ENCODE measurements at places on chromosomes 6 and 20.

DNA sequence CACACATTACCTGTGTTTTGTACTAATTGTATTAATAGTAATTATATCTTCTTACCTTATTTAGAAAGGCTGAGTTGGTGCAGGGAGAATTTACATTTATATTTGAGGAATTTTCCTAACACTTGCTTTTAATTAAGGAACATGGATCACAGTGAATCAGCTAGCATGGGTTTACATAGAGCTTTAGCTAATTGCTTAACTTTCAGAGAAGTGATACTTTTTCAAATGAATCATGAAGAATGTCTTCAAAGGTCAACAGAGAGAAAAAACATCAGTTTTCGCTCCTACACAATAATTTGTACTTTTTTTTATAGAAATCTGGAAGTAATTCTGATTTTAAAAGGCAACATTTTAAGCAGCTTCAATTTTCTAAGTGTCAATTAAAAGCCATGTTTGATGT, 195.0 kb upstream of the HEY2 start:
- no peak for DNase-seq

- DNase-seq, result peak; percentile 77
Observed at GRCh38 chr6:108587258-108588059, 26.7 kb downstream of the FOXO3 start.

DNA sequence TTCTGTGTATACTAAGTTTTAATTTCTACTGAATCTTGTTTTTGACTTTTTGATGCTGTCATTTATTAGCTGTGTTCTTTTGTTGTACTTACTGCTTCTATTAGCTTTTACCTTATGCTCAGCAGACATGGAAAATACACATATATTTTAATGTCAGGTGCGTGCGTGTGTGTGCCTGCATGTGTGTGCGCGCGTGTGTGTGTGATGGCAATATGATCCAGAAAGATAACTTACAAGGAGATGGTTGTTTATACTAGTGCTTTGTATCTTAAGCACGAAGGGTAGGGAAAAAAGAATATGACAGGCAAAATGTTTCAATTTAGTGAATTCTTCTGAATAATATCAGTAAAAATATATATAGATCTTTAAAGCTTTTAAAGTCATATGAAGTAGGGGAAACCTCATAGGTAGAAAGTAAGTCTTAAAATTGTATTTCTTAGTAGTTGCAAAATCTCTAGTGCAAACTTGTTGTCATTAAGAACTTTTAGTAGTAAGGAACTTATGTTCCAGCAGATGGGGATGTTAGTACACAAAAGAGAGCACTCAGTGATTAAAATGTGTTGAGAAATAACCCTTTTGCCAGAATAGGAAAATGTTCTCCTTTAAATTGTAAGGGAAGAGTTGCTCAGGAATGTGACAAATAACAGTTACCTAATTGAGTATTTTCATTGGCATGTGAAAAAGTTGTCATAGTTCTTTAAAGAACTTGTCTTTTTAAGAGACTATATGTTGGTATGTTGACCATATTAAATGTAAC, 13.2 kb downstream of the QKI start:
- DNase-seq, result no peak

GRCh38 chr6:55836945-55837344, 38.4 kb downstream of the BMP5 start:
- DNase-seq, result no peak

- no peak for DNase-seq
Observed at GRCh38 chr6:163232015-163232523, 182.4 kb upstream of the QKI start.

- no peak for DNase-seq
Observed at GRCh38 chr6:166197361-166197760, 29.7 kb upstream of the TBXT start.

- peak; percentile 49 for DNase-seq
Observed at GRCh38 chr20:57940868-57941522, 231.2 kb upstream of the PMEPA1 start.

DNA sequence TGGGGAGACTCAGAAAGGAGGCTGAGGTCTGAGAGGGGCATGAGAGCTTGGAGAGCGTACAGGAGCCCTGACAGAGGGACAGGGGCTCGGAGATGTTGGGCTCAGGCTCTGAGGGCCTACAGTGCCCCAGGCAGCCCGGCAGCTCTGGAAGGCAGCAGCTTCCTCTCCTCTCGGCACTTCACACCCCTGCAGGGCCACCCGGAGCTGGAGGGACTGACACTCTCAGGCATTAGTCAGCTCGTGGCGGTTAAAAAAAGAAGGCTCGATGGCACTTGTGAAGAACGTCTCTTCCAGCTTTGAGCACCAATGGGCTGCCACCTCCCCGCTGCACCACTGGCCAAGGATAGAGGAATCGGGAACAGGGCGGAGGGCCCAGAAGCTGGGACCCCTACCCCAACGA, 62.6 kb upstream of the SIRPA start:
- peak; percentile 80 for DNase-seq

DNA sequence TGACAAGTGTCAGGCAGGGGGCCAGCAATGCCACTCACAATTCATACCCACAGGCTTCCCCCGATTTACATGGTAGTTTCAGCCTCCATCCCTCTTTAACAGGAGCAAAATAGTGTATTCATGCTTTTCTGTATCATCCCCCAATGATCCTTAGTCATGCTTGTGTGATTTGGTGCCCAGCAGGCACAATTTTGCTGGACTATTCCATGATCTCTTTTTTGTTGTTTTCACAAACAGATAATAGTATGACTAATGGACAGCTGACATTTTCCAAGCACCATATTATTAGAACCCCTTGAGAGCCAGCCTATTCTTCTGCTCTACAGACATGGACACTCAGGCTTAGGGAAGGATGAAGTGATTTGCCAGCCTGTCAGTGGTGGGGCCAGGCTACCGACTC, 128.2 kb upstream of the RIPOR2 start:
- no peak for DNase-seq

- DNase-seq, result peak; percentile 37
Observed at GRCh38 chr20:2697768-2698167, 5.2 kb downstream of the EBF4 start.

DNA sequence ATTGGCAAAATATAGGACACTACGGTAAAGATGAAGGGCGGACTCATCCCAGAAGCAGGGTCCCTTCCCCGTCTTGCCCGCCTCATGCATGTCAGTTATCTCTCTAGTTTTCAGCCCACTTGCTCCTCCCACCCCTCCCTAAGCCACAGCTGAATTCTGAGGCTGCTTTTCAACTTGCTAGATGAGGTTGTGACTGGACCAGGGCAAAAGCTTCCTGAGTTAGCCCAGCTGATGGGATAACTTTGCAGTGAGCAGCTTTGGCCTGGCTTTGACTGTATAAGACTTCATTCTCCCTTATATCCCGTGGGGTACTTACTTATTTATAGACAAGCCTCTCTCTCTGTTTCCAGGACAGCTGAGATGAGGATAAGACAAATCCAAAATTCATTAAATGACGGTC, 23.2 kb downstream of the GHRH start:
- peak; percentile 34 for DNase-seq

DNA sequence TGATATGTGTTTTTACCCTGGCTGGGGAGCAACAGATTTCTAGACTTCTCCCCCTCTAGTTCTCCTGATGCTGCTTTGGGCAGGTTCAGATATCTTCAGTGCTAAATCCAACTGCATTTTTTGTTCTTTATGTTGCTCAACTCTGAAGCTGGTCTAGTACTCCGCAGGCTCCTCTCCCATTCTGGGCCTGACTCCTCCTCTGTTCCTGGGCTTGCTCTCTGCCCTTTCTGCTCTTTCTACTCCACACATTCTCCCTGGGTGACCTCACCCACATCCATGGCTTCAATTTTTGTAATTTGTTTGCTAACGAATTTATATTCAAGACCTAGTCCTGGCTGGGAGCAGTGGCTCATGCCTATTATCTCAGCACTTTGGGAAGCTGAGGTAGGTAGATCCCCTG, 6.4 kb downstream of the FYN start:
- no peak for DNase-seq

- no peak for DNase-seq
Observed at GRCh38 chr6:139311831-139312230, 20.0 kb upstream of the TXLNB start.

GRCh38 chr6:28107506-28107905, 16.9 kb upstream of the ZSCAN16 start:
- no peak for DNase-seq

DNA sequence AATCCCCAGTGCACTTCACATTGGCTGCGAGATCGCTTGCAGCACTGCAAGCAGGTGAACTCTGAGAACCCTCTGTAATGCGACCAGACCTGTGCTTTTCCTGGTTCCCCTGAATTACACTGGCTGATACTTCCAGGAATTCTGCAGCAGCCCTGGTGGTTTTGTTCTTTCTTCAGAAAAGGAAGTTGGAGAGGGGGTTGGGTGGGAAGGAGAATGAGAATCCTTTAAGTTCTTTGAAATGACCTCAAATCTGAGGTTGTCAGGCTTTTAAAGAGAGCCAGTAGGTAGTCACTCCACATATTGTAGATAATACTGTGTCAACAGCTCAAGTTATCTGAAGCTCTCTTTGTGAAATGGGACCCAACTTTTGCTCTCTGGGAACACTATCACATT, 62.4 kb downstream of the GCNT2 start:
- peak; percentile 76 for DNase-seq

DNA sequence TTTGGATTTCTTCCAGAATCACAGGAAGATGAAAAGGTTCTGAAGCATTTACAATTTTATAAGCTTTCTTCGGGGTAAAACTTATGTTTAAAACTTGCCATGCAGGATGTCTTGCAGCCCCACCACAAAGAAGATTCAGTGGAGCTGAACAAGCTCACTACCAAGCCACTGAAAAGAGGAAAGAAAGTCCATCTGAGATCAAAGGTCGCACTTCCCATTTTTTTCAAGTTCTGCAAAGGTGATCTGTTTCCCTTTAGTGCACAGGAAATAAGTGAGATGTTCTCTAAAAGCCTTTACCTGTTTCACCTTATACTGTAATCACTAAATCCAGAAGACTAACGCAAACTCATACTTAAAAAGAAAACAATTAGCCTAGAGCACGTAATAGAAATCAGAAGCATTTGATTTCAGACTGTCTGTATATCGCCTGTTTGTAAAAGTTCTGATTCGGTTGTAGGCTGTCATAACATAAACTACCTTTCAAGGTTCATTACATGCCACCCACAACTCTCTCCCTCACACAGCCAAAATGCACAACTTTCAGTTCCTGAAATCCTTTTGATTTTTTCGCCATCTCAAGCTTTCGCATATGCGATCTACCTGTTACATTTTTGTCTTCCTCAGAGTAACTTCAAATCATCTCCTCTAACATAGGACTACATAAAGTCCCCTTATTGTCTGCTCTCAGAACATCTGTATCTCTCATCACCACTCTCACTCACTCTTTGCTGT, 1.8 kb downstream of the ECHDC1 start:
- DNase-seq, result no peak

GRCh38 chr6:113178349-113178748, 678.8 kb upstream of the MARCKS start:
- no peak for DNase-seq

DNA sequence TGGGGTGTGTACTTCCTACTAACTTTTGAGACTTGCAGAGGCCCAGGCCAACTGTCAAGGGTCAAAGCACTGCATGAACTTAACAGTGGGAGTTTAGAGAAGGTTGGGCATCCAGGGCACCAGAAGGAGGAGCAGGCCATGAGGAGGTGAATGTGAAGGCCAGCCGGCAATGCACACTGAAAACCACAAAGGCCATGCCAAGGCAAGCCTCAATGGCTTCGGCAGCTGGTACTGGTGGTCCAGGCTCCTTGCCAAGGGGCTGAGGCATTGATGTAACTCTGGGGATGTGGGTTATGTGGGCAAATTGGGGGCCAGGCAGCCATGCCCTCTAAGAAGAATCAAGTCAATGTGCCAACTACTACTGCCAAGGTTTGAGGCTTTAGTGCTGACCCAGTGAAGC, 222.4 kb downstream of the UNC5CL start:
- no peak for DNase-seq

DNA sequence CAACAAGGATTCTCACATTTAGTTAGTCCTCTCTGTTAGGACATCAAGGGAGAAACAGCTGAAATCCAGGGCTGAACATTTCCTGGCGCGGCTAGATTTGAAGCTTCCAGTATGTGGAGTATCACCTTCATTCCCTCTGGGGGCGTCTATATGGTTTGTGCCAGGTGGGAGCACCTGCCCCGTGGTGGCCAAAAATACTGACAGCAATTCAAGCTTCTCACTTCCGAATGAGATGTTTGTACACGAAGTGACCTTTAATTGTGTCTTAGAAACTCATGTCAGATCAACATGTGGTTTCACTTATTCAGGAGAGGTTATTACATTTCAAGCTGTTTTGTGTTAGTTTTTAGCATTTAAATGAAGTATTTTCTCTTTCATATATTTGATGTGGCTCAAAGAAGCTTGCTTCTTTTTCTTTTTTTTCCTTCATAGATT, 67.3 kb upstream of the ZNF217 start:
- no peak for DNase-seq

DNA sequence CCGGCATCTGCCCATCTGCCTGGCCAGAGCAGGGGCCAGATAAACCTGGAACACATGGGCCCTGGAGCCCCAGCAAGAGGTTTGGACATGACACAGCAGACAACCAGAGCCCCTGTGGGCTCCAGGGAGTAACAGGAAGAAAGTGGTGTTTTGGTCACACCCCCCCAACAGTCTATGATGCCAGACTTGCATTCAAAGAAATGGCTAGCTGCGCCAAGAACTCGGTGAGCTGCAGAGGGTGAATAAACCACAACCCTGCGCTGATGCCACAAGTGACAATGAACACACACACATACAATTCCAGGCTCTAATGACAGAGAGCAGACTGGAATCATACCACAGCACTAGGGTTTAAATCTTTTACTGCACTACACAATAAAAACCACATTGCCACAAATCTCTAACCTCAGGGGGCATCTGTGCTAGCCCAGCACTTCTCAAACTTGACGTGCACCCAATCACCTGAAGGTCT, 34.0 kb downstream of the TRERF1 start:
- no peak for DNase-seq

- no peak for DNase-seq
Observed at GRCh38 chr6:149823013-149823412, 41.1 kb downstream of the LRP11 start.

DNA sequence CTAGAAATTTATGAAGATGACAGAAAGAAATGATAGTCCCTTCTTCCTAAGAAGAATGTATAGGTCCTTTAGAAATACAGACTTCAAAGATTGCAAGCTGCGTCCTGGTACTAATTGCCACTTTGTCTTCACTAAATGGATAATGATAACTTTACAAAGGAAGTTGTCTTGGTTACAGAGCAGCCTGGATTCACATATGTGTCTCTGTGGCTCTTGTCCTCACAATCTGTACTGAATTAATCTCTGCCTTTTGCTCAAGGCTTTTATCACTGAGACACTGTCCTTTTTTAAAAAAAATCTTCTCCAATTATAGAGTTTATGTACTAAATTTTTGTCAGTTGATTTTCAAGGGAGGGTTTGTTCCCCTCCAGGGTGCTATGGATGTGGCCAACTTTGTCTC, 17.5 kb upstream of the MRAP2 start:
- DNase-seq, result no peak

- DNase-seq, result no peak
Observed at GRCh38 chr6:163370464-163371117, 43.9 kb upstream of the QKI start.

Measured in islet precursor cell (in vitro differentiated cells).